Nucleus accumbens (tissue), 56 donors: ENCODE measurements at places on chromosomes 12 and 14.

GRCh38 chr12:57049119-57049446, 846 bp downstream of the MYO1A start:
- no peak for DNase-seq

DNA sequence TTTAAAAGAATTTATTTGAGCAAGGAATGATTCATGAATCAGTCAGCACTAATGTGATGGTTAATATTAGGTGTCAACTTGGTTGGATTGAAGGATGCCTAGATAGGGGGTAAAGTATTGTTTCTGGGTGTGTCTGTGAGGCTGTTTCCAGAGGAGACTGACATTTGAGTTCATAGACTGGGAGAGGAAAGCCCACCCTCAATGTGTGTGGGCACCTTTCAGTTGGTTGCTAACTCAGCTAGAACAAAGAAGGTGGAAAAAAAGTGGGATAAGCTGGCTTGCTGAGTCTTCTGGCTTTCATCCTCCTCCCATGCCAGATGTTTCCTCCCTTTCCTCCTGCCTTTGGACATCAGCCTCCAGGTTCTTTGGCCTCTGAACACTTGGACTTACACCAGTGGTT, 47.2 kb downstream of the TESPA1 start:
- no peak for DNase-seq

GRCh38 chr12:100591979-100592378, 18.5 kb downstream of the GAS2L3 start:
- no peak for DNase-seq

DNA sequence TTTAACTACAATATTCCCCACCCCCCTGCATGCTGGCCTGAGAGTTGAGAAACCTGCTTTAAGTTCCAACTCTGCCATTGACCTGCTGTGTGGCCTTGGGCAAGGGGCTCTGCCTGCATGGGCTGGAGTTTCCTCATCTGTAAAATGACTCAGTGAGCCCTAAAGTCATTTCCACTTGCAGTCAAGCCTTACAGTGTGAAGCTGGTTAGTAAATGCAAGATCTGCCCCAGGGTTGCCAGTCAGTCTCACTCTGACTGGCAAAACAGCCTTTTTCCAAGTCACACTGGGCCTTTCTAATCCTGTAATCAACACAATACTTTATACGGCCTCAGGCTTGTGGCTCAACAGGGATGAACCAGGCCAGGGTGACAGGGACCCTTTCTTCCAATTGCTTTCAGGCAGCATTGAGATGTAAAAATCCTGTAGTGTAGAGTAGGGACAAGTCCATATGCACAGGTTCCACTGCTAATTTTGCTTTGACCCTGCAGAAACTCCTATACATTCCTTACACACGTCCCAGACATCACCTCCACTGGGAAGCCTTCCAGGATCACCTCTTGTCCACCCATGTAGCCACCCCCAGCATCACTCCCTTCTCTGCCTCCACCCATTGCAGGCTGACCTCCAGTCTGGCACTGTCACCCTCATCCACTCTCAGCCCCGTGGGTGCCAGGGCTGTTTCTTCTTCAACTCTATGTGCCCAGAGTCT, 42.6 kb upstream of the PRIMA1 start:
- no peak for DNase-seq

GRCh38 chr12:30806989-30807694, 52.4 kb upstream of the CAPRIN2 start:
- no peak for DNase-seq

- no peak for DNase-seq
Observed at GRCh38 chr12:2064071-2064507, 11.3 kb downstream of the CACNA1C start.

- no peak for DNase-seq
Observed at GRCh38 chr12:94457311-94457710, 2.4 kb downstream of the CEP83 start.

- DNase-seq: no peak
Observed at GRCh38 chr12:93387780-93388179, 10.1 kb downstream of the NUDT4 start.

DNA sequence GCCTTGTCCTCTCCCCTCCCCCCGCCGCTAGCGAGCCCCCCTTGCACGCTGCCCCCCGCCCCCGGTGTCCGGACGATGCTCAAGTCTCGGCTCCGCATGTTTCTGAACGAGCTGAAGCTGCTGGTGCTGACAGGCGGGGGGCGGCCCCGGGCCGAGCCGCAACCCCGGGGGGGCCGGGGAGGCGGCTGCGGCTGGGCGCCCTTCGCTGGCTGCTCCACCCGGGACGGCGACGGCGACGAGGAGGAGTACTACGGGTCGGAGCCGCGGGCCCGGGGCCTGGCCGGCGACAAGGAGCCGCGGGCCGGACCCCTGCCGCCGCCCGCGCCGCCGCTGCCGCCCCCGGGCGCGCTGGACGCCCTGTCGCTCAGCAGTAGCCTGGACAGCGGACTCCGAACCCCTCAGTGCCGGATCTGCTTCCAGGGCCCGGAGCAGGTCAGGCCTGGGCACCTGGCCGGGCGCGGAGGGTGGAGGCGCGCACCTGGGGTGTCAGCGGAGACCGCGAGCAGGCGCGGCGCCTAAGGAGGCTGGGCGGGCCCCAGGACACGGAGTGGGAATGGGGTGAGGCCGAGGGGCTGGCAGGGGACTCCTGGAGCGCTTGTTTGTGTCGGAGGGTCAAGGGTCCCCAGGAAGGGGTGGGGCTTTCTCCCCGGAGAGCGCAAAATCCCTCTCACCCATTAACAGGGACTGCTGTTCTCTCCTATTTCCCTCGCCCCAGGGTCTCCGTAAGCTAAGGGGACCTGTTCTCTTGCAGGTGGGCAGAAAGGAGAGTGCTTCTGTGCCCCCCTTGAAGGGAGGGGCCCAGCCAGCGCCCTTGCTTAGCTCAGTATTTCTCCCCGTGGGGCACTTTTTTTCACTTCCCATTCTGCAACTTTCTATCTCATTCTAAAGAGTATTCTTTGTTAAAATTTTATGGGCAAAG, 810 bp downstream of the MARCHF9 start:
- DNase-seq: no peak

DNA sequence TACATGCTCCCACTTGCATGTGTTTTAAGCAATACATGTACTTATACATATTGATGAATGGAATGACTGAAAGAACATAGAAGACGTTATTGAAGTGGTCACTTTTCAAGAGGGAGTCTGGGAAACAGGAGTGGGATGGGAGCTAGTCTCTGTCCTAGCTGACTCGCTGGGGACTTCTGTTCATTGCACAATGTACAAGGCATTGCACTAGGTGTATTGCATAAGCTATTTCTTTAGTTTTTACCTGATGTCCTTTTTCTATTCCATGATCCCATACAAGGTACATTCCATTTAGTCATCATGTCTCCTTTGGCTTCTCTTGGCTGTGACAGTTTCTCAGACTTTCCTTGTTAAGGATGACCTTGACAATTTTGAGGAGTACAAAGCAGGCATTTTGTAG, 4.0 kb upstream of the MYO1H start:
- DNase-seq: no peak

GRCh38 chr14:74064883-74065282, 19.4 kb downstream of the ALDH6A1 start:
- no peak for DNase-seq

GRCh38 chr14:54852215-54852614, 50.4 kb downstream of the GCH1 start:
- no peak for DNase-seq

GRCh38 chr12:59086126-59086525, 165.8 kb upstream of the LRIG3 start:
- DNase-seq: no peak

- no peak for DNase-seq
Observed at GRCh38 chr14:63296060-63296563, 22.6 kb downstream of the GPHB5 start.

DNA sequence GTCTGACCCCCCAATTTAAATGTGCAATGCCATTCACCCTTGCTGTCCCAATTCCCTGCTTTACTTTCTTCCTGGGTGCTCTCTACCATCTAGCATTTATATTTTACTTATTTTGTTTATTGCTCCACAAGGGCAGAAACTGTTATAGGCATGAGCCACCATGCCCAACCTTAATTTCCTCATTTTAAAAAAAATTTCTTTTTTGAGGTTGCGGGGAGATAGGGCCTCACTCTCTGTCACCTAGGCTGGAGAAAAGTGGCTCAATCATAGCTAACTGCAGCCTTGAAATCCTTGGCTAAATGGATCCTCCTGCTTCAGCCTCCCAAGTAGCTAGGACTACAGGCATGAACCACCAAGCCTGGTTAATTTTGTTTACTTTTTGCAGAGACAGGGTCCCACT, 13.0 kb downstream of the HPD start:
- DNase-seq: no peak

- DNase-seq: no peak
Observed at GRCh38 chr14:34733245-34733644, 18.9 kb upstream of the CFL2 start.

DNA sequence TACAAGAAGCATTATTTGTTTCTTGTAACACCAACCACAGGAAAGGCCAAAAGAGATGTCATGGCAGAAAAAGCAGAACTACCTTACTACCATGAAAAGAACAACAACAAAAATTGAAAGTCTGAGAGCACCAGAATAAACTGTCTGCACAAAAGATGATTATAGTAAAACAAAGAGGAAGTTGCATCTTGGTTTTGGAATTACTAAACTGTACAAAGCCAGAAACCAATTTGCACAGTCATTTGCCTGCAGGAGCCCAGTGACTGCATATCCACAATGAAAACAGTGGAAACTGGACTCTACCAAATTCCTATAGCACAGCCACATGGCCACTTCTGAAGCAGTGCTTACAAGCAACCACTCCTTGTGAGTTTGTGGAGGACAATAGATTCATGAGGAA, 276.2 kb downstream of the SSPN start:
- no peak for DNase-seq

GRCh38 chr12:29152981-29153630, 4.0 kb downstream of the FAR2 start:
- DNase-seq: no peak

DNA sequence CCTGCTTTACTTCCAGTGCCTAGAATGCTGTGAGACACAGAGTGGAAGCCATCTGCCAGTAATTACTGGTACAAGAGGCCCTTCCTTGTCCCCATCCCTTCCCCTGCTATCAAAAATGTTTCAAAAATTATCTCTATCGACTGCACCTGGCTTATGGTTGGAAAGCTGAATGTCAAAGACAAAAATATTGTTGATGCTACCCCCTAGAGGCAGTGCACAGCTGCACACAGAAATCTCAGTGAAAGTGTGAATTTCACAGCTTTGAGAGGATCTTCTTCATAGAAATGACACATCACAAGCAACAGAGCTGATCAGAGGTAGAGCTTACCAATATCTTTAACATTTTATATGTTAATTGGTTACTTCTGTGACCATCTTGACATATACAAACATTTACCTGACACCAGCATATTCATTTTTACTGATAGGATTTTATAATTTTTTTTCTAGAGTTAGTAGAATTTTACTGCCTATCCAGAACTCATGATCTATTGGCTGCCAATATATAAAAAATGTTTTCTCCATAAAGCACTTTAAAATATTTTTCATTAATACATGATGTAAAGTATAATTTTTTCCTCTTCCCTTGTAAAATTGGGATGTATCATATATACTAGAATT, 138.0 kb downstream of the AACS start:
- no peak for DNase-seq

GRCh38 chr12:57101892-57102695, 9.1 kb downstream of the STAT6 start:
- no peak for DNase-seq
